ENCODE measurements at places on chromosomes 2 and 18. TPM values are rescaled to one million over a fixed set of nuclear protein-coding genes. Genes with fewer than 3 reads are reported as not detected.

CCDC178 gene
- not detected for total RNA-seq

GRCh38 chr2:150491430-150491829, 4.0 kb upstream of the RND3 start:
- DNase-seq, result no peak

- no peak for DNase-seq
These were observed 2096.3 kb upstream of the CELF4 start for GRCh38 chr18:39661856-39662366.

GRCh38 chr2:239294571-239295054, 106.2 kb downstream of the HDAC4 start:
- DNase-seq, result no peak

DNA sequence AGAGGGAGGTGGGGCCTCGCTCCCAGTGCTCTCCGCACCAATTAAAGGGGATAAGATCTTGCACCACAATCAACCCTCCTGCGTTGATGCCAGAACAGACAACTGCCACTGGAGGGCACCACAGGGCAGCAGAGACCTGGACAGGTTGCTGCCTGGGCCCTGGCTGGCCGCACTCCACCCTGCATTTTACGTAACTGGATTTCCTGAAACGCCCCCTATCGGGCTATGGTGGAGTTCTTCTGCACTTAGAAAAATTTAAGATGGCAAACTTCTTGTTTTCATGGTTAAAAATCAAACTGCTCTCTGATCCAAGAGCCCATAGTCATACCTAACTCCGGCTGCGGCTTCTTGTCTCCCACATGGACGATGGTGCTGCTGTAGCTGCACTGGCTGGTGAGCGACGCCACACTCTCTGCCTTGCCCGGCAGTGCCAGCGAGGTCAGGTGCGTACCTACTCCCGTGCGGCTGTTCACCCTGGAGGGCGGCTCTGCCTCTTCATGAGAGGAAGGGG, 16.8 kb upstream of the HES6 start:
- peak; percentile 85 for DNase-seq

SGPP2 gene
- 2.3 TPM for total RNA-seq

DNA sequence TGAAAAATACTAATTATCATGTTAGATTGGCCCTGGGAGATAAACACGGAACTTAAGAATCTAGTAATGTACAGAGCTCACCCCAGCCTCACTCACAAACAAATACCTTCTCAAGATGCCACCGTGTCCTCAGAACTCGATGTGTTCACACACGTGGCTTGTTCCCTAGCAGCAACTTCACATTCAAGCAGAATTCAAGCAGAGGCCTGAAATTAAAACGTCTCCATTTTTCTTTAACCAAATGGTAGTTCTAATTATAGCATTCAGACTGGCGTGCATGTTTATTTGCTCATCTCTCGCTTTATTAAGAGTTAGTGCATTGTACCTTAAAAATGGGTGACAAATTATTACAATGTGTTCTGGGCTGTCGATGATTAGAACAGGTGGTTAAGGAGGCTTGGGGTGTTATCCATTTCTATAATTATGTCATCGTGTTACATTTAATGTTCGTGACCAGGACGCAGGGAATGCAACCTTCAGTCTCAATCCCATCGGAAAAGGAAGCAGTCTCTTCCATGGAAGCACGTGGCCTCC, 57.3 kb upstream of the SLC66A3 start:
- DNase-seq, result no peak

- DNase-seq, result no peak
These were observed 30.3 kb upstream of the GPC1 start for GRCh38 chr2:240405133-240405532.

DNAJC5G gene
- total RNA-seq, result not detected

STPG4 gene
- total RNA-seq, result not detected

DNA sequence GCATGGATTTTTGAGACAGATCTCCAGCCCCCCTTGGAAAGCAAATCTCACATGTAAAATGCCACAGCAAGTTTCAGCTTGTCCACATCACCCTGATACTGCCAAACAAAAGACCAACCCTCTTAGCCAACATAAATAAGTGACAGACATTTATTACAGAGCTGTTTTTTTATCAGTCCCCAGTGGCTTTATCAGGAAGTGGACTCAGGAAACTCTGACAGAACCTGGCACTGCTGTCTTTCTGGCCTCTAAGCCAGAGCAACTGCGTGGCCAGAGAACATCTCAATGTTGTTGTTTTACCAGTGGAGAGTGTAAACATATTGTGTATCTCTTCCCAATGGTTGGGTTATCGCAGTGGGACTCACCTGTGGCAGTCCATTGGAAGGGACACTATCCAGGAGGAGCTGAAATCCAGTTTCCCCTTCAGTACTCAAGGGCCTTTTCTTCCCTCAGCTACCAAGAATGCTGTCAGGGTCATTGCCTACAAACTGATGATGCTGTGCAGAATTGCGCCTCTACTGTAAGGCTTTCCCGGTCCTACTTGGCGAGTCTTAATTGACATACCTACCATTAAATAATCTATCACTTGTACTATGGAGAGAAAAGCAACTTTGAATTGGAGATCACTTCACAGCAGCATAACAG, 22.0 kb downstream of the SLC14A1 start:
- no peak for DNase-seq

DNA sequence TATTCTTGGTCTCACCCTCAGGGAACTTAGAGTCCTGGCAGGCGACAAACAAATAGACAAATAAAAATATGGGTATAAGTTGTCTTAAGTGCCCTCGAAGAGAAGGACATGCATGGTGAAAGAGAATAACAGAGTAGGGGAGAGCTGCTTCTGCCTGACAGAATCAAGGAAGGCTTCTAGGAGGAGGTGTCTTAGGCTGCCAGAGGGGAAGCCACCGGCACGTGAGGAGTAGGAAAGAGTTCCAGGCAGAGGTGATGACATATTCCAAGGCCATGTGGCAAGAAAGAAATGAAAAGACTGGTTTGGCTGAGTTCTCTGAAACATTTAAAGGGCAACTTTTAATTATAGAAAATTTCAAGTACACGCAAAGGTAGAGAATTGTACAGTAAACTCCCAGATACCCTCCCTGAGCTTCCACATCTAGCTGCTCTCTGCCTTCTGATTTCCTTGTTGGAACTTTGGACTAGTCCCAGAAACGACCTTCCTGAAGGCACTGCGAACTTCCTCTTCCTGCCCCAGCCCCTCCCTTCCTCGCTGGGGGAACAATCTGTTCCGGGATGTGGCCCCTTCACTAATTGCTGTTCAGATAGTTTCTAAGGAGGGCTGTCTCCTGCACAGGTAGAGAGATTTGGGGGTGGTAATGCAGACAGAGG, 91.7 kb downstream of the DYSF start:
- no peak for DNase-seq

- DNase-seq, result peak; percentile 82
These were observed at the start of gene KCNG2 for GRCh38 chr18:79797518-79798345. Gene KCNG2 (plus strand): TSS chr18:79797938. CDS start chr18:79863668, 65,730 bp downstream.

DNA sequence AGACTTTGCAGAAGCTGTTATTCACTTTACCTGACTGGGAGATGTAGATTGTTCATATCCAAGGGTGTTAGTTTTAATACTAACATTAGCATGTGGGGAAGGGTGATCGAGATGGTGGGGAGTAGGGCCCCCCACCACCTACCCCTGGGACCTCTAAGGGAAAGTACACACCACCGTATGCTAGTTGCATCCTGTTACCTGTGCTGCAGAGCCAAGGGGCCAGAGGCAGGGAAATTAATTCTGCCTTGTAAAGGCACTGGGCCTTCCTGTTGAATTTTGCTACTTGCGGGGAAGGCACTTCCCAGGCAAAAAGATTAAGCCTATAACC, 9.0 kb downstream of the STEAP3 start:
- no peak for DNase-seq

HOXD4 gene
- 1.5 TPM for total RNA-seq

- no peak for DNase-seq
These were observed 1.1 kb upstream of the DGKD start for GRCh38 chr2:233353101-233353768.

DNA sequence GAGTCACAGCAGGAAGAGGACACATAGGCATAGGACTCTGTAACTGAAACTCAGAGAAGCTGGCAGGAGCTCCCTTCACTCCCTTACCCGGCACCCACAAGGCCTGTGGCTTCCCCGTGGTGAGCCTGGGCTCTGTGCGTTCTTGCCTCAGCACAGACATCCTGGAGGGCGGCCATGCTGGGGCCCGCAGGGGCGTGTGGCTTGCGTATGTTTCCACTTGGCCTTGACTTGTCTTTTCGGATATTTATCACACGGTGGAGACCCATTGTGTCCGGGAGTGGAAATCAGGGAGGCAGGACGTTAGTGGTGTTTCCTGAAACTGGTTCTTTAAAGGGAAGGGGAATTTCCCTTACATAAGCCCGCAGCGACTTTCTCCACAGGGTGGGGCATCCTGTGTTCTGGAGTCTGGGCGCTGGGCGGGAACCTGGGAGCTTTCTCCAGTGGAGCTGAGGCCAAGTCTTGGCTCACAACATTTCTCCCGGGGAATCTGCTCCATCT, 49.9 kb upstream of the EML6 start:
- DNase-seq, result peak; percentile 54

DNA sequence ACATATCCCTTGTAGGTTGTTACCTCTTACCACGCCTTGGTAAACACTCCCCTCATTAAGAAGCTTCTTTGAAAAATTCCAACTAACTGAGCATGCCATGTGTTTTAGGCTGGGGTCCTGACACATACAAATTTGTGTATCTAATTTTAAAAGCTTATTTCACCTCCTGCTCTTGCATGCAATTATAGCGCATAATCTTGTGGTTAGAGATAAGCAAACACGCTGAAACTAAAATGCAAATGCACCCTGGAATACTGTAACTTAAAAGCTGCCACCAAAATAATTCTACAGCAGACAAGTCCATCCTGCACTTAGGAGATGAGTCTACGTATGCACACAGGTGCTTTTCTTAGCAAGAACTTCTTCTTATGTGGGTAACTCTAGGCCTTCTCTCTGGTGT, 990.2 kb downstream of the TSN start:
- no peak for DNase-seq

DNA sequence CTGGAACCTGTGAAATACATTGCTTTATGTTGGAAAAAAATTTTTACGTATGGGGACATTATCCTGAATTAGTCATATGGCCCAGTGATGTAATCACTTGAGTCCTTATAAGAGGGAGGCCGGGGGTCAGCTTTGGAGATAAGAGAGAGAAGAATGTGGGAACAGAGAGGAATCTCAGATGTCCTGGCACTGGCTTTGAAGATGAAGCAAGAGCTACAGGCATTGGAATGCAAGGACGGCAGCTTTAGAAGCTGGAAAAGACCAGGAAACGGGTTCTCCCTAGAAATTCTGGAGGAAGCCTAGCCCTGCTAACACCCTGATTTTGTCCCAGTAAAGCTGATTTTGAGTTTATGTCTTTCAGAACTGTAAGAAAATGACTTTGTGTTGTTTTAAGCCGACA, 1129.9 kb upstream of the GYPC start:
- no peak for DNase-seq

TUBA4B gene
- not detected for total RNA-seq

DNA sequence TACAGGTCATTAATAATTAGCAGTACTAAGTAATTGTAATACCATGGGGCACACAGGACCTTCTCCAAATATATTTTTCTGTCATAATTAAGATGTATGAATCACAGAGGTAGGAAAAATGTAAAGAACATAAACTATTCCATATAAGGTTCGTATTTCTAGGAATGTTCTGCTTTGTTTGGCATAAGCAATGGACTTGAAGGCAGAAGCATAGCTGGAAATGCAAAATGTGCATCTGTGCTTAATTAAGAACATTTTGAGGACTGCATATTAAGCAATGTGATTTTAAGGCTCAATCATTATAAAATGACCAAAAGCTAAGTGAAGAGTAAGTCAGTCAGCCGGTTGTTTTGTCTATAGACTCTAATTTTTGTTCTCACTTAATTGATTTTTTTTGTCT, 123.2 kb downstream of the RBM43 start:
- peak; percentile 53 for DNase-seq

CBLN2 gene
- total RNA-seq, result 0.41 TPM

- DNase-seq, result no peak
These were observed 121.7 kb upstream of the SMAD2 start for GRCh38 chr18:48051945-48052840.

GRCh38 chr2:66568650-66569300, 133.8 kb downstream of the MEIS1 start:
- no peak for DNase-seq

DNA sequence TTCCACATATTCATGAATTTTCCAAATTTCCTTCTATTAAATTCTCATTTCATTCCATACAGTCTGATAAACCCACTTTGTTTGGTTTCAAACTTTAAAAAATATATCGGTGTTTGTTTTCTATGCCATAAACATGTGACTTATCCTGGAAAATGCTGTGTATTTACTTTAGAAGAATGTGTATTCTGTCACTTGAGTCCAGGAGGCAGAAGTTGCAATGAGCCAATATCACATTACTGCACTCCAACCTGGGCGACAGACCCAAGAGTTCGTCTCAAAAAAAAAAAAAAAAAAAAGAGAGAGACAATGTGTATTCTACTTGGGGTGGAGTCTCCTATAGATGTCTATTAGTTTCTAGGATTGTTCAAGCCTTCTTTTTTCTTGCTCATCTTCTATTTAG, 31.8 kb downstream of the MBD5 start:
- DNase-seq, result no peak

DNA sequence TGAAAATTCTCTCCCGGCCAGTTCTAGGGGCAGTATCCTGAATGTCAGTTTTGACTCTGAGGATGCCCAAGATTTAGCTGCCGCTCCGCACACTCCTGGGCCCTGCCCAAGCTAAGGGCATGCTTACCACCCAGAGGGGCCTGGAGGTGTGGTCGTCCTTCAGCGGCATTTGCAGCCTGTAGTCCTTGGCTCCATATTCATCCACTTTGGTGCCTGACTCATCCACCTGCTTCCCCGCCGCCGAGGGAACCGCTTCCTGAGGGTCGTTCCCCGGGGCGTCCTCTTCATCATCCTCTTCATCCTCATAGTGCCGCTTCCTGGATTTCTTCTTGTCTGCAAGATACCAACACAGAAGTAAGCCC, 577 bp downstream of the ERCC3 start:
- DNase-seq, result no peak

- peak; percentile 81 for DNase-seq
These were observed 198.2 kb upstream of the COPS8 start for GRCh38 chr2:236887531-236887930.

DUSP2 gene
- total RNA-seq, result 8.0 TPM

SLC5A7 gene
- 0.51 TPM for total RNA-seq

SP5 gene
- total RNA-seq, result 4.5 TPM

GRCh38 chr2:196939371-196939770, 12.9 kb upstream of the PGAP1 start:
- DNase-seq, result peak; percentile 15
